ENCODE measurements at places on chromosomes 11 and 22.

DNA sequence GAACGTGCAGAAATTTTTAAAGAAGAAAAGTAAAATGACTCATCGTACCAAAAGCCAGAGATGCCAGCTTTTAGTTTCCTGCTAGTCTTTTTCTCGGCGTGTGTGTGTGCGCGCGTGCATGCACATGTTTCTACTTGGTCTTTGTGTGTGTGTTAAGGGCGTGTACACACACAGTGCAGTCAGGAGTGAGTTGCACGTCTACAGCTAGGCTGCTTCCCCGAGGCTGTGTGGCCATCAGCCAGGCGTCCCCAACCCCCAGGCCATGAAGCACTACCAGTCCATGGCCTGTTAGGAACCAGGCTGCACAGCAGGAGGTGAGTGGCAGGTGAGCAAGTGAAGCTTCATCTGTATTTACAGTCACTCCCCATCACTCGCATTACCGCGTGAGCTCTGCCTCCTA lies 36.4 kb downstream of the KCNQ1 start:
- no peak for DNase-seq

DNA sequence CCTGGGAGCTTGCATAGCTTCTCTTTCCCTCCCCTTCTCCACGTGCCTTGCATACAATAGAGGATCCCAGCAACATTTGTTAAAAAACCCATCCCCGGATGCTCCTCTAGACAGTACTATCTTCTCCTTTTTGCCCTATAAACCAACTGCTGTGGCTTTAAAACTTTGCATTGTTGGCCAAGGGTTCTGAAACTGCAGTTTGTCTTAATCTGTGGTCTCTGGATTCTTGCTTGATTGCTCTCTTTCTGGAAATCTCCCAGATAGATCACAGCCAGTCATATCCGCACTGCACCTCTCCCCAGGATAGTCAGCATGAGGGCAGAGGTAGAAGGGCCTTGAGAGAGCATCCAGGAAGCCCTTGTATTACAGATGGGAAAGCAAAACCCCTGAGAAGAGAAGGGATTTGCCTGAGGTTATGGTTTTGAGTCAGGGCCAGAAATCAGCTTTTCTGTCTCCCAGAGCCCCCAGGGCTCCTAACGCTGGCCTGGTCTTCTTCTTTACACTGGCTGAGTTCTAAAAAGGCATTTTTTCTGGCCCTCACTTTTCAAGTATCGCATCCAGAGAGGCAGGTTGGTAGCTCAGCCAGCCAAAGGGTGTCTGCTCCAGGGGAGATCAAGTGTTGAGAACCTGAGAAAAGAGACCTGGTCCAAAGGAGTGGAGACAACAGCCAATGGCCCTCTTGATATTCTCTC lies 70.6 kb downstream of the ADM start:
- no peak for DNase-seq

- no peak for DNase-seq
Observed at GRCh38 chr11:93034031-93034722, 64.7 kb downstream of the MTNR1B start.

DNA sequence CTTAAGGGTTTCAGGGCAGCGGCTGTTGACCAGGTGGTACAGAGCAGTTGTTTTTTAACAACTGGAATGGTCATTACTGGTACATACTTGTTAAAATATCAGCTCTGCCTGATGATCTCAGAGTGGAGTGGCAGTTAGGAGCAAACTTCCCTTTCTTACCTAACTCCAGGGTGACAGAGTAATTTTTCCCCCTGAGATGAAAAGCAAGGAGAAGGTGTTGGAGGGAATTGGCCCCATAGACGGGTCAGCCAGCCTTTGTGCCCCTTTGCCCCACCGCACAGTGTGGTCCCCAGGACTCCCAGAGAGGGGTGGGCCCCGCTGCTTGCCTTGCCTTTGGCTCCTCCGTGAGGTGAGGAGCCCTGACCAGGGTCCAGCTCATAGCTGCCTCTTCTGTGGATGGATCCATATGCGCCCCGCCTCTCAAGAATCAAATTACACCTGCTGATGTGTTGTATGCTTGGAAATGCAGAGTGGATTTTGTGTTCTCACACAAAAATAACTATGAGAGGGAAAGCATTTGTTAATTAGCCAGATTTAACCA lies 27.0 kb upstream of the SORL1-AS1 start:
- no peak for DNase-seq

DNA sequence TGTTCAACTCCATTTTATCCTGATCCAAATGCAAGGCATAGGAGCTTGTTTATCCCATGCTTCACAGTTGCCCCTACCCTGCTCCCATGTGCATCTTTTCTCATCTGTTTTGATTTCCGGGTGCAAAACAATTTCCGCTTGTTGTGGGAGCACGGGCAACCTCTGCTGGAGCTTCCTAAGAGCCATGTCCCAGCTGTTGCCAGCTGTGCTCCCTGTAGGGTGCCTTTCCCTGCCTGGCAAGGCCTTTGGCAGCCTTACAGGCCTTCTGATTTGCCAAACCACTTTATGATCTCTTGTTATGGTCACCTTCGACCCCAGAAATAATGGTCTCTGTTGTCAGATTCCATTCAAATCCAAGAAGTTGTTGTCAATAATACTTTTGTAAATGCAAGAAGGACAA lies 1038.5 kb downstream of the OPCML start:
- no peak for DNase-seq

GRCh38 chr11:70405679-70406395 lies 7.5 kb downstream of the CTTN start:
- DNase-seq: no peak

- DNase-seq: no peak
Observed at GRCh38 chr11:76253416-76253815, 47.1 kb upstream of the WNT11 start.

GRCh38 chr11:103202048-103202651 lies 92.9 kb downstream of the DYNC2H1 start:
- no peak for DNase-seq

DNA sequence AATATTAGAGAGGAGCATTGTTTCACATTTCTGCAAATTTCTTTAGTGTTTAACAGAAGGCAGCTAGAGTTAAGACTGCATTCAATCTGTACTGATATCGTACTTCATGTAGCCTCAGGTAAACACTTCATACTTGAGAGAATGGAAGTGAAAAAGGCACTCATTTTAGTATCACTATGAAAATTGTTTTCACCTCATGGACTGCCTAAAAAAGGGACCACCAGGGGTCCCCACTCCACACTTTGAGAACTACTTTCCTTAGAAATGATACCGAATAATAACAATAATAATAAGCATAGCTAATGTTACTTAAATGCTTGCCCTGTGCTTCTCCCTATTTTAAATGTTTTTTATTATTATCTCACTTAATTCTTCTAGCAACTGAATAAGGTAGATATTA lies 95.1 kb downstream of the BLID start:
- no peak for DNase-seq

DNA sequence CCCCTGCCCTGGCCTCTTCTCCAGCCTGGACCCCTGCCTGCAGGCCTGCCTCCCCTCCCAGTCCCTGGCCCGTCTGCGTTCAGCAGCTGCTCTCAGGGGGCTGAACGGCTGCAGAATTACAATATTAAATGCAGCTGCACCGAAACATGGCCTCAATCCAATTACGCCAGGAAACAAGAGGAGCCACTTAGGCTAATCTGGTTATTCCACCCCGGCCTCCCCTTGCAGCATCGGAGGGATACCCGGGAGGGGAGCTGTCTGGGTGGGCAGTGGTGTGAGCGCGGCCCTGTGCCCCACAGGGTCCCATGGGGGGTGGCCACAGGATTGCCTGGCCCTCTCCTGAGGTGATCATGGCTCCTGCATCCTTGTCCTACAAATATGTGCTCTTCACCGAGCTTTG lies 42.6 kb downstream of the FLRT1 start:
- DNase-seq: no peak

DNA sequence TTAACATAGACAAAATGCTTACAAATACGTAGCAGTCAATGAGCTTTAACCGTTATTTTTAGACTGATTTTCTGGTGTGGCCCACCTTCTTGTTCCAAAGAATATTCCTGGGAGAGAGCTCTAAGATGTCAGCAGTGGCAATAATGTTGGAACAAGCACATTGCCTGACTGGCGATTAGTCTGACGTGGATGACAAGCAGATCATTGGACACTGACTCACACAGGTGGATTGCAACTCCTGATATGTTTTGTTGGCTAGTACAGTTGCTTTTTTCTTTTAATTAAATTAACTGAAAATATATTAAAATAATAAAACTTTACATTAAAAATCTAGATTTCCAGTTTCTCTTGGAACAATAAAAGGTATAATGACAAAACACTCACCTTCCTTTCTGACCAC lies 78.0 kb downstream of the TENM4 start:
- DNase-seq: no peak

- DNase-seq: no peak
Observed at GRCh38 chr11:126281245-126281644, 1.6 kb upstream of the TIRAP start.

DNA sequence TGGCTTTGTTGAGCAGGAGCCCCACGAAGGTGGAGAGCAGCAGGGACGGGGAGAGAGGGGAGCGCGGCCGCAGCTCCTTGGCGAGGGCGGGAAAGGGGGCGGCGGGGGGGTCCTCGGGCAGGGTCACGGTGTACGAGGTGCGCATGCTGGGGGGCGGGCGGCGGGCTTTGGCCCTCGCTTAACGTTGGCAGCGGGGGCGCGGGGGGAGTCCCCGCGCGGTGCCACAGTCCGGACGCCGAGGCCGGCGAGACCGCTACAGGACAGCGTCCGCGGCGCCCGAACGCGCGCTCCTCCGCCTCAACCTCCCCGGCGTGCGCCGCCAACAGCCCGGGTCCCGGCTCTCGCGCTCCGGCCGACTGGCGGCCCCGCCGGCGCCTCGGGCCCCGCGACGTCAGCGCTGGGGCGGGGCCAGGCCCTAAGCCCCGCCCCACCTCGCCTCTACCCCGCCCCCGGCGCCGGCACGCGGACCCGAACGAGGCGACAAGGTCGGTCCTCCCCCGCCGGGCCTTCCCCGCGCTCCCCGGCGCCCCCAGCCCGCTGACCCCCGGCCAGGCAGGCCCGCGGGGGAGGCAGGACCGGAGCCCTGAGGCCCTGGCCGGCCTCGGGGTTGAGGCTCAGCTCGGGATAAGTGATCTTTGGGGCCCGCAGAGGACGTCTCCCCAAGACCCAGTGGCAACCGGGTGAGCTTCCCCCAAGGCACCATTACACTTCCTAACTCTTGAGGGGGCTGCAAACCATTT lies 17.5 kb downstream of the USP2 start:
- DNase-seq: peak; percentile 67

GRCh38 chr11:126628790-126629621 lies 273.5 kb downstream of the ST3GAL4 start:
- no peak for DNase-seq

DNA sequence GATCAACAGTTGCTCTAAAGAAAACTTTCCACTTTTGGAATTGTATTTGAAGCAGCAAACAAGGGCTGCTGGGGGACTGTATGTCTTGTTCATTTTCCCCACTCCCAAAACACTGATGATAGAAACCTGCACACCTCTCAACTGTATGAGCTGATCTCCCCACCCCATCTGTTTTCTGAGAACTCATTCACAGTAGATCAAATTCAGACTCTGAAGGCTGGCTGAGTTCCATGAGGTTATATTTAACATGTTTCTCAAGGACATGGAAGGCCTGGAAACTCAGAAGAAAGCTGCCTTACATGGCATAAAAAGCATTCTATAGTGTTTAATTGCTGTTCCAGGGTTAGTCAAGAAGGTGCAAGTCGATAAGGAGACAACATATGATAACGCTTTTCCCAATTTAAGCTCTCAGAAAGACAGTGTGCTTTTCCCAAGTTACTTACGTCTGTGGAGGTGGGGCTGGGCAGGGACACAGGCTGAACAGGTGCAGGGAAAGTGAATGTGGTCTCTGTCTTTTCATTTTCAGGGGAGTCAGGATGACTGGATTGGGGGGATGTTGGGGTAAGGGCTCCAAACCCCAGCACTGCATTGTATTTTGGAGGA lies 23.0 kb downstream of the LARGE2 start:
- no peak for DNase-seq

GRCh38 chr11:26578998-26579661 lies 7.1 kb upstream of the MUC15 start:
- DNase-seq: no peak

- peak; percentile 15 for DNase-seq
Observed at GRCh38 chr11:9840460-9841004, 176.7 kb downstream of the SWAP70 start.

DNA sequence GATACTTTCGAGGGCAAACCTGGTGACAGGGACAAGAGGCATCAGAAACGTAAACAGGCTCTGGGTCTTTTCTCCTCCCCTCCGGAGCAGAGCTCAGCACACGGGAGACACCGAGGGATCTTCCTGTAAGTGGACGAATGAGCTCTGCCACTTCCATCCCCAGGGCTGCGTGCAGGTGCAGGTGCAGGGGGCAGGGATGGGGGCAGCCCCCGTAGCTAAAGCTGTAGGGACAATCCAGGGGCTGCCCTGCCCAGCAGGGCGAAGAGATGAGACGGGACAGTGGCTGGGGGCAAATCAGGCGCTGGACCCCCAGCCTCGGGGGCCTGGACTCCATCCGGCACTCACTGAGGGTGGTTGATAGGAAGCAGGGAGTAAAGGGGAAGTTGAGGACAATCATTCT lies 505.4 kb downstream of the BRD1 start:
- no peak for DNase-seq

DNA sequence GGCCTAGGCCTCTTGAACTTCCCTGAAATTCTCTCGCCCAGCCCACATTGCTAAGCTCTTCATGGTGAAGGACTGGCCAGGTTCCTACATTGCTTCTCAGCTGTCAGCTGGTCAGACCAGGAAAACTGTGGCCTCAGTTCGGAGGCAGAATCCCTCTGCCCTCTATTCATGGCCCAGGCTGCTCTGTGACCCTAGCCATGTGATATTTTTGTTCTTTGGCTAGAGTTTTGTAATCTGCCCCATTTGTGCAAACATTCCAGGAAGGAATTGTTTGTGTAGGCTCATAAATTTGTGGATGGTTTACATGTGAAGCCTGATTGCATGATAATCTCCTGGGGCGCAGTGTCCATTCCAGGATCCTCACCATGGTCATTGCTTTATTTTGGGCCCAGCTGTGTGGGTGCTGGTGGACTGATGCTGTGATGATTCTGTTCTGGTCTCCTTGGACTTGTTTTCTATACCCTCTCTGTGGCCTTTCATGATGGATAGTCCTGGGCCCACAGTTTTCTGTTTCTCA lies 149.1 kb upstream of the E2F8 start:
- no peak for DNase-seq

GRCh38 chr11:88414385-88414861 lies 76.9 kb upstream of the CTSC start:
- DNase-seq: peak; percentile 38

DNA sequence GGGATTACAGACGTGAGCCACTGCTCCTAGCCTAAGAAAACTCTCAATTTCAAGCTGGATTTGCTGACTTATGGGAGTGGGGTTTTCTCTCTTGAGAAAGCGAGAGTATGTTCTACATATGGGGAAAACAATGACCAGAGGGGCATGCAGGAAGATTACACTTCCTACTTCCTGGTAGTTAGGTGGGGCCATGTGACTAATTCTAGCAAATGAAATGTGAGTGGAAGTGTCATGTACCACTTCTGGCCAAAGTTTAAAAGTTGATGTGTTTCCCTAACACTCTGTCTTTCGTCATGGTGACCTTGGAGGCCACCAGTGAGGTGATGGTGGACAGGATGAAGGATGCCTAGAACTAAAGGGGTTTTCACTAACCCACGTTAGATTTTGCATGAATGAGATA lies 50.5 kb downstream of the PARVG start:
- DNase-seq: no peak

Data from CD4-positive, alpha-beta T cell treated with Interleukin-12 subunit alpha and Interleukin-12 subunit beta, for 1 hour (primary cell).